Cardiac fibroblast (primary cell): ENCODE measurements at places on chromosomes 2 and 18.

- no peak for DNase-seq
Measured at GRCh38 chr2:6171294-6171693, 479.1 kb downstream of the SOX11 start.

DNA sequence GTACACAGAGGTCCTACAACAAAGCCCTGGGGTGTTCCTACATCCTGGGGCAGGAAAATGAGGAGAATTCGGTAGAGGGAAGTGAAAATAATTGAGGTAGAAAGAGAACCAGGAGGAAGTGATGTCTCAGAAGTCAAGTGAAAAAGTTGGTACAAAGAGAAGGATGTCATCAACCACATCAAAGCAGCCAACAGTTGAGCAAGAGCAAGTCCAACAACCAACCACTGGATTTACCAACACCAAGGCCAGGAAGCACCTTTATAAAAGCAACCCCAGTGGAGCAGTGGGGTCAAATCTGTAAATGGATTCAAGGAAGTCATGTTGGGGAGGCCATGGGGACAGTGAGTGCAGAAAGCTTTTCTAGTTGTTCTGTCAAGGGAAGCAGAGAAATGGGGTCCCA is 360.4 kb downstream of the ZNF516 start:
- no peak for DNase-seq

GRCh38 chr2:217775920-217776503 is 226.8 kb downstream of the TNS1 start:
- no peak for DNase-seq

DNA sequence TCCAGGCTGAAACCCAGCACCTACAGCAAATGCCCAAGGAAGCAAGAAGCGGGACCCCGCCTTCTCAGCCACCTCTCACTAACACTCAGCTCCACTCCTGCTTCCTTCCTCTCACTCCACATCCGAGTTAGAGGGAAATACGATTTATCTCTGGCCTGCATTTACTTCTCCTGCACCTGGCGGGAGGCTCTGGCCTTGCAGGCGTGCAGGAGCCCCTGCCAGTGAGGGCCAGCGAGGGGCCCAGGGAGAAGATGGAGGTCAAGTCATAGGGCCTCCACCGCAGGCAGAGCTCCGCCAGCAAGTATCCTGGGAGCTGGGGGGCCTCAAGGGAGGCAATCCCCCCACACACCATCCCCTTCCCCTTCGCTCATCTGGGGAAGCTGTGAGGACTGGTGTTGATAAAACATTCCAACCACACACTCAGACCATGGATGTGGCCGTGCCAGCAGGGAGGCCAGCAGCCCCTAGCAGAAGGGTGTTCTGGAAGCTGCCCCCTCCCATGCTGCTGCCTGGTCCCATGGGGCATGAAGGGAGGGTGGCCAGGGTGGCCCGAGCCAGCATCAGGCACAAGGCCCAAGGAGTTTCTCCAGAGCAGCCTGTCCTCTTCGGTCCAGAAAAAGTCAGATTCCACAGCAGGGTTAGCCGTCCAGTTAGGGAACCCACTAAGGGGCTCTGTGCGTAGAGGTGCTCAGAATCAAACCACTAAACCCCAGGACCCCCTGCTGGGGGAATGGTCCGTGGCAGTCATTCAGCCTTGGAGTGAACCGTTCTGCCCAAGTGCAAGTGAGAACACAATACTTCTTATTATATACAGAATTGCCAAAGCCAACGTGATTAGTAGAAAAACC is 91.2 kb downstream of the HDAC4 start:
- no peak for DNase-seq

GRCh38 chr18:36389027-36389426 is 91.5 kb downstream of the FHOD3 start:
- no peak for DNase-seq

- no peak for DNase-seq
Measured at GRCh38 chr2:207409517-207409916, 120.2 kb upstream of the CREB1 start.

GRCh38 chr2:30776831-30777635 is 30.2 kb downstream of the CAPN13 start:
- DNase-seq: no peak

GRCh38 chr2:121233486-121234110 is 51.4 kb downstream of the TFCP2L1 start:
- DNase-seq: no peak

DNA sequence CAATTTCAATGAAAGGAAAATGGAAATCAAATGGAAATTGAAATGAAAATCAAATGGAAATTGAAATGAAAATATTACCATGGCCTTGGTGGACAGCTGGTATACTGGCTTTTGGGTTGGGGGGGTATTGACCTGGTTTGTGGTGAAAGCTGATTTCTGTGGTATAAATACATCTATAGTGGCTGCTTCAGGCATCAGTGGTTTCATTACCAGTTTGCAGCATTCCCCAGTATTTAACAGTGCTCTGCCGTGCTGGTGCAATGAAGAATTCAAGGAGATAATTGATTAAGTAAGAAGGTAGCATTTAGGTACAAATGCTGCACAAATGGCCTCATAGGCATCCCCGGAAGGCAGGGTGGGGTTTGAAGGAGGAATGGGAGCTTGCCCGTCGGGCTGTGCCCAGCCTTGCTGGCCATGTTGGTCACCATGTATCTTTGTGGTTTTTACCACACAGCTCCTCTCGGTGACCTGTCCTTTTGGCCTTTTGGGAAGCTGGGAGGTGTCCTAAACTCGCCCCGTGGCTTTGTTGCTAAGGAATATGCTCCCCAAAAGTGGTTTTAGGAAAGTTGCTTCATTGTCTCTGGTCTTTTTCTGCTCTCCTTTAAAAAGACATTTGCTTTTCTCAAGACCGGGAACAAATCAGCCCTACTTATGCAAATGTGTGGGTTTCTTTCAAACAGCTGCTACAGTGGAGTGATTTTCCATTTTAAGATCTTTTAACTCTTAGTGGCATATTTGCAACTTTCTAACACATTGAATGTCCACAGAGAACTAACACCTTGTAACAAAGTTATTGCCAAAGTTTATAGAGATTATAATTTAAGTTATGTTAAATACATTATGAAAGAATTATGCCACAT is 28.6 kb downstream of the SNTG2 start:
- DNase-seq: no peak

GRCh38 chr18:7890075-7890474 is 323.0 kb downstream of the PTPRM start:
- DNase-seq: no peak

DNA sequence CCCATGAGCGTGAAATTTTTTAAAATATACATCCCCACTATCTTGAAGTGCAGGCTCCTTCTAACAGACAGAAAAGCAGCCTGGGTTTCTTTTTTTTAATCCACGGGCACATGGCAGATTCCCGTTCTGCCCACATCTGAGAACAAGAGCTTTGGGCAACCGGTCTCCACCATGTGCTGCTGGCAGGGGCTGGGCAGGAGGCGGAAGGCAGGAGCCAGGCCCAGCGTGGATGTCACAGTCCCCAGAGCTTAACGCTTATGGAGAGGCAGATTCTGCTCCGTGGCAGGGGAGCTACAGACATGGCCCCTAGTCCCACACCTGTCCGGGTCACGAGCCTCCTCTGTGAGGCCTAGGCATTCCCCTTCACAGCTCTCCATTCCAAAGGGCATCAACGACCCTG is 503.0 kb upstream of the MYT1L start:
- DNase-seq: no peak

GRCh38 chr2:106176446-106177099 is 17.5 kb downstream of the UXS1 start:
- DNase-seq: no peak

DNA sequence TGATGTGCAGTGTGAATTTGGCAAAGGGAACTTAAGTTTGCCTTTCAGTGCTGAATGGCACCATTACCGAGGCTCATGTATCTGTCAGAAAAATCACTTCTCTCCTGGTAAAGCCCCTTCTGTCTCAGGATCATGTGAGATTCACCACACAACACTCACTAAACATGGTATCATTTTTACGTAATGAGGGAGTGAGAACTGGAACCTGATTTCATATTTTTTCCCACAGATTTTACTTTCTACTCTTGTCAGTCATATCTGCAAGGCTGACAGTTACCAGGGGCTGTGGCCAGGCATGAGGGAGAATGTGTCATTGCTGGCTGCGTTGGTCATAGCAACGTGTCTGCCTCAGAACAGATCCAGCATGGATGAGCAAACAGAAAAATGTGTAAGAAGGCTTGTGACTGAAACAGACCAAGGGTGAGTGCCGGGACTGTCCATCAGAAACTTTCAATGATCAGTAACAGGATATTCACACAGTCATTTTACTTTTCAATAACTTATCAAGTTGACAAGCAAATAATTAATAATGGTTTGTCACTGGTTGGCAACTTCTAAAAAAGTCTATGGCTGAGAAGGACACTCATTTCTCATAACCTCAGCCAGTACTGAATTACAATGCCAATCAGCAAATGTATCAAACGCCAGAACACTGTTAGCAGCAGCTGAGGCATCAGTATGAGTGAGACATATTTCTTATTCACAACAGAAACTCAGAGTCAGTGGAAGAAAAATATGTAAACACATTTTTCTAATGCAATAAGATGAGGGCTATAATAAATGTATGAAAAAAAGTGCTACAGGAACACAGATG is 100.5 kb downstream of the CDC42EP3 start:
- DNase-seq: peak; percentile 93

GRCh38 chr18:76885001-76885400 is 62.6 kb downstream of the ZNF236 start:
- DNase-seq: no peak

DNA sequence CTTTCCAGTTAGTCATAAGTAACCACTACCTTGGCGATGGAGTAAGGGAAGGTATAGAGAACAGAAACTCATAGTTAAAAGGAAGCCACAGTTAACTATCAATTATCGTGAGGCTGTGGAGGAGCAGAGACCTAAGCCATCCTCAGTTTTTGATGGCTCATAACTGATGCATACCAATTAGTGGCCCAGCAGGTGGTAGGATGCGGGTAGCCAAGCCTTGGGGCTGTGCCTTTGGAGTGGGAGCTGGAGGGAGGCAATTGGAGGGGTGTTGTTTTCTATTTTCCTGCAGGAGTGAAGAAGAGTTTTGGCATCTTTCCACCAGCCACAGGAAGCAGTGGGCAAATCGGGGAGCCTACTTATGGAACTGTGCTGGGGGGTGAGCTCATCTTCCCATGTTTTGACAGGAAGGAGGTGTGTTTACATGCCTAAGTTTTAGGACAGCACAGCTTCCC is 194.8 kb downstream of the TPGS2 start:
- DNase-seq: no peak

DNA sequence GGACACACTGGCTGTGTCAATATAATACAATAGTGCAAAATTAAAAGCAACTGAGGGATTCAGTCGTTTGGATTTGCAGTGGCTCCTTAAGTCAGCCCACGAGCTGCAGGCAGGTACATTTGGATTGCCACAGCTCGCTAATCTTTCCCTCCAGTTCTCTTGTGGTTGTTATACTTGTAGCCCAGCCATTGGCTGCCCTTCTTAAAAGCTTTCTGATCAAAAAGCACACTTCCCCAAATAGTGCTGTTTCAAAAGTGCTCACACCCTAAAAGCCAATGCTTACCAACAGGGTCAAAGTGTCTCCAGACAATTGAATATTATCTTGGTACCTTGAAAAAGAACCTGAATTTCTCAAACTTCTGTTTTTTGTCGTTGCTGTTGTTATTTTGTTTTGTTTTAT is 404.7 kb upstream of the FAM98A start:
- DNase-seq: no peak

DNA sequence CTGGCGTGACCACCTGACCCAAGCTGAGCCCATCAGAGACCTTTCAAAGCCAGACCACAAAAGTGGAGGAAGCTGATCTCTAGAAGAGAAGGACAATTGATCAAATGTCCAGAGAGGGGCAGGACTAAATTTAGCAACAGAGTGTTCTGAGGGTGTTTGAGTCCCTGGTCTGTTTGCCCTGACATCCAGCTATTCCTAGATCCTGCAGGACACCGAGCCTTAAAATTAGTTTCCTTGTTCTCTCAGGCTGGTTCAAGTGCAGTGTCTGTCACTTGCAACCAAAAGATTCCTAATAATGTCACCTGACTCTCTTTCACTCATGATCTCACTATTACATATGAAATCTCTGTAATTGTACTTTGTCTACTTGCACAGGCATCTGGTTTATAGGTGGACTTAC is 33.0 kb upstream of the NPAS2 start:
- no peak for DNase-seq

GRCh38 chr2:105821428-105822125 is 76.9 kb downstream of the NCK2 start:
- no peak for DNase-seq

DNA sequence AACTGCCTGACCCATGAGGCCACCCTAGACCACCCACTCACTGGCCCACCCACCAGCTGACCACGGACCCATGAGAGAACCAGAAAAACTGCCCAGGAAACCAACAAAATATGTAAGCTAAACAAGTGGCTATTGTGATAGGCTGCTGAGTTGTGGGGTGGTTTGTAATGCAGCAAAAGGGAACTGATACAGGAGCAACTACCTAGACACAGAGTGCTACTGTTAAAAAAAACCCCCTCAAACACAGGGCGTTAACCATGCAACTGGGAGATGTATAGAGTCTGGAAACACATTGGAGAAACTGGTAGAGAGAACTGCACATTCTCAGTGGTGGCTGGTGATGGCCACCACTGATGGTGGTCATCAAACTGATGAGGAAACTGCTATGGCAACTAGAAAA is 206.3 kb upstream of the GYPC start:
- DNase-seq: no peak

GRCh38 chr2:190853531-190854383 is 26.9 kb upstream of the GLS start:
- peak; percentile 55 for DNase-seq

DNA sequence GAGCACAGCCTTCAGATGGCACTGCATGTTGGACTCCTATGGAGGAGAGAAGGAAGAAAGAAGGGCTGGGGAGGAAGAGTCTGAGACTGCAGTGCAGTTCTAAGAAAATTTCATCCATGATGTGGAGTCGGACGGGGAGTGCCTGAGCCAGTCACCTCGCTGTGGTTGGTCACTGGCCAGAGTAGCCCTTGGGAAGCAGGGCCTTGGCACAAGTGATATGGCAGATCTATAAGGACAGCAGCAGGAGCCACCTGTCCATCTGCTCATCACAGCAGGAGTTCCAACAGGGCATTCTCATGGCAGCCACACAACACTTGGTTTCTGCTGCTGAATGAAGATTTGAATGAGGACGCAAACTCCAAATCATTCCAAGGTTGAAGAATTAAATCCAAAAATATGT is 314.8 kb downstream of the CYP26B1 start:
- DNase-seq: no peak

DNA sequence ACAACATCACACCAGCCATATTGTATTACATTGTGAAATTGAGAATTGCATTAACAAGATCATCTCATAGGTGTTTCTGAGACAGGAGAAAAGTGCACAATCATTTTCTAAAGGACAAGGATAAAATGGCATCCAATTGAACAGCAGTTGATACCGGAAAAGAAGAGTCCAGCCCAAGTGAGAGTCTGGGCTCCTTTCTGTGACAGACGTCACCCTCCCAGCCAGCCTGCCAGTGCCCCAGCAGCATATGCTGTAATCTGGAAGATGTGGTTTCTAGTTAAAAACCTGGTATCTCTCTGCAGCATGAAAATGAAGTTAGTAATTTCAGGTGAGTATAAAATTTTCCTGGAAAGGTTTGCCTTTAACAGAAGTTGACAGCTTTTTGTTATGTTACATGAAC is 1531.7 kb upstream of the PIK3C3 start:
- no peak for DNase-seq

GRCh38 chr2:196441527-196441926 is 198.0 kb upstream of the CCDC150 start:
- DNase-seq: no peak
